ENCODE measurements at places on chromosomes 11 and 22.

DNA sequence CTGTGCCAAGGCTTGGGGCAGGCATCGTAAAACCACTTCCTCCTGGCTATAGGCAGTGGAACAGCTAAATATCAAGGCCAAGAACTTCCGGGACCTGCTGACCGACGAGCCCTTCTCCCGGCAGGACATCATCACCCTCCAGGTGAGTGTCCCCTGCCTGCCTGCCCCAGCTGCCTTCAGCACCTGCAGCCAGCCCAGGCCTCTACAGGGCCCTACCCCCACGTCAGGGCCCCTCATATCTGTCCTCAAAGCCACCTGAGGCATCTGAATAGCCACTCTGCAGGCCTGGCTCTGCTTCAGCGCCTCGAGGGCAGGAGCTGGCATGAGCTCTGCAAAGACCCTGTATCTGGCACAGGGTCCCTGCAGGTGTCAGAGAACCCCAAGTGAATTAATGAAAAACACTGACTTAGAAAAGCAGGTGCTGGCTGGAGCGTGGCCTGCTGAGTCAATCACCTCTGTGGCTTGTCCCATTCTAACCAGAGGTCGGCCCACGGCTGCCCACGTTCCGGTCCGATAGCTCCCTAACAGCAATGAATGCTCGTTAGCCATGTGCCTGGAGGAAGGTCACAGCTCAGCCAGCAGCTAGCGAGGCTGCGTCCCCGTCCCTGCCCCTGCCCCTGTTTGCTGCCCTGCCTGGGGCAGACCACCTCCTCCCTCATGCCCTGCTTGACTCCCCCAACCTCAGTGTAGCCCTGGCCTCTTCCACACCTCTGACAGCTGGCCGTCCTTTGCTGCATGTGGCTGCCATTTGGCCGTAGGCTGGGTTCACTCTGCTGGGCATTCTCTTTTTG is 16.8 kb downstream of the PPIL2 start:
- no peak for DNase-seq

- no peak for DNase-seq
Measured at GRCh38 chr11:102495161-102496042, 35.1 kb downstream of the MMP7 start.

GRCh38 chr11:70608568-70609470 is 210.5 kb downstream of the CTTN start:
- no peak for DNase-seq

- peak; percentile 34 for DNase-seq
Measured at GRCh38 chr11:11243590-11244469, 109.2 kb downstream of the CSNK2A3 start.

DNA sequence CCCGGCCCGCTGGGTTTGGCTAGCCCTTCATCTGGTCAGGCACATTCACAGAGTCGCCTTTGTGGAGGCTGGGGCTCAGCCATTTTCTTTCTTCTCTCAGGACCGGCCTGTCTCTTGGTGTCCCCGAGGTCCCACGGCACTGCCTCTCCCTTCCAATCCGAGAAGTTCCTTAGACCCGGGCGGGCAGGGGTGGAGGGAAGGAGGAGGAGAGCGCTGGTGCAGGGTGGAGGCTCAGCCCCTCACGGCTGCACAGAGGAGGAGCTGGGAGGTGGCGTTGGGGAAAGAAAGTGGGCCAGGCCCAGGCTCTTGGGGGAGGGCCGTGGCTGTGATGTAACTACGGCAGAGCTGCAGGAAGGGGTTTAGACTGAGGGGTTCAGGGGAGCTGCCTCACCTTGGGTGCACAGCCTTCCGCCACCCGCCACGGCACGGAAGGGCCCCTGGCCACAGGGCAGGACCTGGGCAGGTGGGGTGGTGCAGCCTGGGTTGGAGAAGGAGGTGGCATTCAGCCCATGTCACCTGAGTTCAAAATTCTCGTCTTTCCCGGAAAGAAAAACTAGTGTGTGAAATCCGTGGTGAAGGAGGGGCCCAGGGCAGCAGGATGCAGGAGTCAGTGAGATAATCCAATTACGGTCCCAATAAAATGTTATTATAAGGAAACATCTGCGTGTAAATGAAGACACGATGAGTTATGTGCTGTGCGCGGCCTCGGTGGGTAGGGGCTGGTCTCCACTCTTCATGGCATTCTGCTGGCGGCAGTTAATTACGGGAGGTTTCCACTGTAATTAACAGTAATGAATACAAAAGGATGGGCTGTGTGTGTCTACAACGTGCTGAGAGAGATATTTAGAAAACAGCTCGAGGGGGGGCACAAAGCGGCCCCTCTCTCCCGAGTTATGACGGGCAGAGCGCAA is 1.7 kb downstream of the BRSK2 start:
- no peak for DNase-seq

DNA sequence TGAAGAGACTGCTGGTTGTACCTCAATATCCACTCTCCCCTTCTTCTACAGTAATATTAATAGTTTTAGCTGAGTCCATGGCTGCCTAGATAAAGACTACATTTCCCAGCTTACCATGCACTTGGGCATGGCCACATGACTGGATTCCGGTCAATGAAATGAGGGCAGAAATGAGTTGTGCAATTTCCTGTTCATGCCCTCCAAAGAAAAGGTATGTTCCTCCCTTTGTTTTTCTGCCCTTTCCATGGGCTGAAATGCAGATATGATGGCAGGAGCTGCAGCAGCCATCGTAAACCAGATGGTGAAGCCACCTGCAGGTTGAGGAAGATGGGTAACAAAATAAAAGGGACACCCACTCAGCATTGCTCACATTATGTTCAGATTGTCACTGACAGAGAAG is 15.3 kb upstream of the ELFN2 start:
- no peak for DNase-seq

DNA sequence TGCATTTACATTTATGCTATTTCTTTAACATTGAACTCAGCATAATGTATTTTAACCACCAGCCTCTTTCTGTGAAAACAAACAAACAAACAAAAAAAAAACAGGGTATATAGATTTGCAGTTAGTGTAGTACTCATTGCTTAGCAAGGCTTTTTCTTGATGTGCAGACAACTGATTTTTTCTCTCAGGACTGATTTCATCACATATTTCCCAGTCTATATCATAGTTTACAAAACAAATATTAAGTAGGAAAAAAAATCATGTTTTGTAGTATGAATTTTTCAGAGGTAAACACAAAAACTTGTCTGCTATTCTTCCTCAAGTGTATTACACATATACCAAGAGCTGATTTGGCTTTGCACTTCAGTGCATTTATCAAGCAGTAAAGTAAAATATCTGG is 123.0 kb downstream of the PDE3B start:
- no peak for DNase-seq

DNA sequence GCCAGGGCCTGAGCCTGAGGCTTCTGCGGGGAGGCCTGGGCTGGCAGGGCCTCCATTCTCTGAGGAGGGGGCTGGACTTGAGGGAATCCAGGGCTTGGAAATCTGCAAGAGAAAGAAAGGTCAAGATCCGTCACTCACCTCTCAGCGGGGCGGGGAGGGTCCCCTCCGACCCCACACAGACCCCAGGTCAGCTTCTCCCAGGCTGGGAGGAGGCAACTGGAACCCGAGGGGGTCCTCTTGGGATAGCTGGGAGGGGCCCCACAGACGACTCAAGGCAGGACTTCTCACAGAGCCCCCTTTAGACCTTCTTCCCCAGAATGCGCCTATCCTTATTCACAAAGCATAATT is 11.0 kb downstream of the TNKS1BP1 start:
- no peak for DNase-seq

DNA sequence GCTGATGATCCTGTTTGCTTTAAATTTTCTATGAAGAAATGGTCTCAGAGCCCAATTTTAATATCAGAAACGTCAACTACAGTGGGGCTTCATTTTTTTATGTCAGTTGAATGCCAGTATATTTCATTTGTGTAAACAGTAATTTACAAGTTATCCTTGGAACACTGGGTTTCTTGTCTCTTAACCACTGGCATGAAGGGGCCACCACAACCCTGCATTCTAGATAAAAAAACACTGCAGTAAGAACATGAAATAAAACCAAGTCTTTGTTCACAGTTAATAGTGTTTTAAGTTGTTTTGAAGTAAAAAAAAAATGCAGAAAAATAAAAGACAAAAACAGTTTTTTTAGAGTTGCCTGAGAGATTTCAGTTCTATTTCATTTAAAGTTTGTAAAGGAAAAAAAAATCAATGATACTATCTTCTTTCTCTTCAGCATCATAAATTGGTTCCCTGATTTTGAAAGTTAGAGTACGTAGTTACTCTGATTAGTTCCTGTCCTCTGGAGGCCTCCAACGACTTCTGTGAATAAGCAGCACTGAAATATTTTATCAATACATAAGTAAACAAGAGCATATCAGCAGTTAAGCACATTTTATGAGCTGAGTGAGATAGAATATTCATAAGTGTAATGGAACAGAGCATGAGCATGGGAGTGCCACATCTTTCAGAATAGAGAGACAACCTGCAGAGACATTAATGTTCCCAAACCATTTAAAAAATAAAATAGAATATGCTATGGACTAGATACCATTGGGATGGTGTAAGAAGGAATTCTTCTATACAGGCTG is 7.8 kb upstream of the DDI1 start:
- DNase-seq: no peak

DNA sequence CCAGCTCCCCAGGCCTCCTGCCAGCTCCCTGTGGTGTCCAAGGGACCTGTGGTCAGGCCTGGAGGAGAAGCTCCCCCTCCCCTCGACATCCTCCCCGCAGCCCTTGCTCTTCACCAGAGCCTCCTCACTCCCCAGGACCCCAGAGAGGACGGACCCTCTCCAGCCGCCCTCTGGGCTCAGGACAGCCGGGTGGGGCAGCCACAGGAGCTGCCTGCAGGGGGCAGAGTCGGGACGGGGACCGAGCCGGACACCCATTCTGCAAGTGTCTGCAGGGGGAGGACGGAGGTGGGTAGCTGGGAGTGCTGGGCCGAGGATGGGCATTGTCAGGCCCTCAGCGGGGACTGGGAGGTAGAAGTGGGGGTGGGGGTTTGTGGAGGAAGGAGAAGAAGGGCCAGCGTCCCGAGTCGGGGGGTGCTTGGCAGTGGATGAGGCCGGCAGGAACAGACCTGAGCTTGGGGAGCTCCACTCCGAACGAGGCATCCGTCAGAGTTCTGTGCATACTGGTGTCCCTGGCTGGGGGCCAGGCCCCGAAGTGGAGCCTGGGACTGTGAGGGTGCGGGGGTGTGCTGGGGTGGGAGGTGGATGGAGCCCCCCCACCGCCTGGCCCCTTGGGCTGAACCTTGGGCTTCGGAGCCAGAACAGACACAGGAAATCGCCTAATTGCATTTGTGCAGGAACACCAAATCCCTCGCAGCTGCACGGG is 15.2 kb downstream of the PRR33 start:
- DNase-seq: no peak

DNA sequence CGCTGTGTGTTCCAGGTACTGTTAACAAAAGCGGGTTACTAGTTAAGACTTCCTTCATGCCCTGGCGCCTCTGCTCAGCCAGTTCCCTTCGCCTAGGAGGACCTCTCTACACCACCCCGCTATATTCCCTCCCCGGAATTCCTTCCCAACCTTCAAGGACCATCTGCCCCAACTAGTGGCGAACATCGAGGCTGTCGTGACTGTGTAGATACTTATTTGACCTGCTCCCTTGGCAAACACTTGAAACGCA is 450 bp upstream of the BCL2L13 start:
- DNase-seq: no peak

GRCh38 chr22:40118979-40119378 is 58.7 kb upstream of the TNRC6B start:
- DNase-seq: no peak

GRCh38 chr22:39629851-39630250 is 59.3 kb downstream of the CACNA1I start:
- DNase-seq: no peak

GRCh38 chr11:72750086-72750485 is 2.1 kb downstream of the ARAP1 start:
- DNase-seq: no peak

Measured in stimulated activated CD4-positive, alpha-beta T cell treated with anti-CD3 and anti-CD28 coated beads, Interleukin-4, amount 100 ng/mL, for 4 hours (primary cell).